CD4-positive, alpha-beta T cell treated with Interleukin-1 beta for 1 hour (primary cell): ENCODE measurements at places on chromosomes 12 and 14.

DNA sequence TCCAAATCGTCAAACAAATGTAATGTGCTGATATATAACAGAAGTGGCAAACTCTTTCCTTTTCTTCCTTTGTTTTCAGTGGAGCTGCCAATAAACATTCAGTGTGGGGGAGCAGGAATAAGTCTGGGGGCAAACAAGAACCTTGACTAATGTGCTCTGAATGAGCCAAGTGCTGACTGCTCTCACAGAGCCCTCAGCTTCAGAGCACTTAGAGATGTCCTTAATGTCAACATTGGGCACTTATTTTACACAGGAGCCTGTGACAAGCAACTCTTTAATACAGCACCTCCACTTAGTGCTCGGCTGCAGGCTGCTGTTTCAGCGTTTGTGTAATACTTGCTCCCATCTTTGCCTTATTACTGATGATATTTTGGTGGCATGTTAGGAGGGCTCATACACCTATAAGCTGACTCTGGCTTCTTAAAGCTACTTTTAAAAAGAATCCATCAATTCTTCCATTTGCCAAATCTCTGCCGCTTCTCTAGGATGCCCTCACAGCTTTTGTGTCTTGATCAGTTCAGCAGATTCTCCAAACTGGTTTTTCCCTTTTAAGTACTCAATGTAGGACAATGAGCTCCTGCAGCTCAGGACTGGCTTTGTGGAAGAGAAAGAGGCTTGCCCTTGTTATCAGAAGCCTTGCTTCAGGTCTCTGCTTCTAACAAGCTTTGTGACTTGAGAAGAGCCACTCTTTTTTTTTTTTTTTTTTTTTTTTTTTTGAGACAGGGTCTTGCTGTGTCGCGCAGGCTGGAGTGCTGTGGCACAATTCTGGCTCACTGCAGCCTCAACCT, 206.6 kb downstream of the MON2 start:
- DNase-seq, result no peak

- DNase-seq, result no peak
Measured at GRCh38 chr14:22276913-22277816, 311.9 kb downstream of the DAD1 start.

DNA sequence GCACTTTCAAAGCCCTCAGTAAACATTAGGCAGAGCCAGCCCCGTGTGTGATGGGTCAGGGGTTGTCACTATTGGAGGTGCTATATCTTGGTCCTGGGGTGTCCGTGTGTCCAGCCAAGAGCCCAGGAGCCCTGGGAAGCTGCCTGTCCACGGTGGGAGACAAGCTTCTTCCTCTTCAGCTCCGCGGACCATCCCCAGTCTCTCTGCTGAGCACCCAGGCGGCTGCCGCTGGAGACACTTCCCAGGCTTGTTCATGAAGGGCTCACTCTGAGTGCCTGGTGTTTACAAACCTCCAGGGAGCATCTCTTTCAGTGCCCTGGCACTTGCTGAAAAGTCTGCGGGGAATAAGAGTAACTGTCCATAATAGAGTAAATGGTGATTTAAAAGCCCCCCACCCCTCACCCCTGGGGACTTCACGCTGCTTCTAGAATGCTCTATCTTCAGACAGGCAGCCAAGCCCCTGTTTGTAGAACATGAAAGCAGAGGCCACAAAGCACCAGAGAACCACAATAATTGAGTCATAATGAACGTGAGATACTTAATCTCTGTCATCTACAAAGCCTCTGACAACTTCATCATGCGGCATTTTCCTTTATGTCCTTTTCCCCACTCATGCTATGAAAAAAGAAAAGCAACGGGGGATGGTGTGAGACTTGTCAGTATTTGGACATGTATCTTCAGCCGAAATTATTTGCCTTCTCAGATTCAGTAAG, 178.6 kb downstream of the TMEM132C start:
- DNase-seq, result no peak

DNA sequence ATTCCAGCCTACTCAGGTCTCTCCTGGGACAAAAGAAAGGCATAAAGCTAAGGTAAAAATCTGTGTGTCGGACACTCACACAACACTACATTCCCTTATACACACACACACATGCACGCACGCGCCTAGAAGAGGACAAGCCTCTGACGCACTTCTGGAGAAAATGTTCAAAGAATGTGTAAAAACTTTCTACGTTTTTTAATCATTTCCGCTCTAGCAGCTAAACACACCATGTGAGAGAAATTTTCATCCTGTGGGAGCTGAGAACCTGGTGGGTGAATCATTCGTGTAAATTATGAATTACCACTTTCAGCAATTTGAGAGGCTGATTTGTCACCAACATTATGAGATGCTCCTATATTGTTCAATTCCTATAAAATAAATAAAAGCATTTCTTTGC, 494.5 kb downstream of the TMEM132D start:
- DNase-seq, result no peak

GRCh38 chr14:29217813-29218450, 451.3 kb downstream of the FOXG1 start:
- no peak for DNase-seq

DNA sequence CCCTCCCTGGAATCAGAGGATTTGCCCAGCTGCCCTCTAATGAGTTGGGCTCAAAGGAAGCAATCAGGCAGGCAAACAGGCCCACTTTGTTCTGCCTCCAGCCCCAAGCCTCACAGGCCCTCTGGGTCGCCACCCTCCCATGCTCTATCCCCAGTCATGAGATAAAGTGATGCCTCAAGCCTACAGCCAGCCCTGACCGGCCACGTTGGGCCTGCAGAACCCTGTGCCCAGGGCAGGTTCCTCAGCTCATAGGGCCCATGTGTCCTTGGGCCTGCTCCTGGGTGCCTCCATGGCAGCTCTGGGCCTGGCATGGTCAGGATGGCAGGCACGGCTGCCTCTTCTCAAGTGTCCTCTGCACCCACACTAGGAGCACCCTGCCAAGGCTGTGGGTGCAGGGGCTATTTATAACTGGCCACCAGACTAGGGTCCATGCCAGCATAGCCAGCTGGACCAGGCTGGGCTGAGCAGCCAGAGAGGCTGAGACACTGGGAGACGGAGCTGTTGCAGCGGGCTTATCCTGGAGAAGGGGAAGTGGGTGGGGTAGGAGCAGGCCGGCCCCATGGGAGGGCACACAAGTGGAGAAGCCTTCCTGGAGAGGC, 20.2 kb downstream of the HDAC7 start:
- DNase-seq, result no peak

GRCh38 chr12:96226801-96227348, 32.7 kb downstream of the ELK3 start:
- no peak for DNase-seq

- no peak for DNase-seq
Measured at GRCh38 chr14:68894802-68895703, 84.0 kb downstream of the ACTN1 start.

DNA sequence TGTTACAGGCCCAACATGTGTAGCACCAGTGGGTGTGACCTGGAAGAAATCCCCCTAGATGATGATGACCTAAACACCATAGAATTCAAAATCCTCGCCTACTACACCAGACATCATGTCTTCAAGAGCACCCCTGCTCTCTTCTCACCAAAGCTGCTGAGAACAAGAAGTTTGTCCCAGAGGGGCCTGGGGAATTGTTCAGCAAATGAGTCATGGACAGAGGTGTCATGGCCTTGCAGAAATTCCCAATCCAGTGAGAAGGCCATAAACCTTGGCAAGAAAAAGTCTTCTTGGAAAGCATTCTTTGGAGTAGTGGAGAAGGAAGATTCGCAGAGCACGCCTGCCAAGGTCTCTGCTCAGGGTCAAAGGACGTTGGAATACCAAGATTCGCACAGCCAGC, 8.6 kb downstream of the BCL2L14 start:
- DNase-seq, result no peak

GRCh38 chr12:98893675-98894411, 248.8 kb downstream of the APAF1 start:
- no peak for DNase-seq

GRCh38 chr14:75307700-75308379, 29.2 kb downstream of the FOS start:
- peak; percentile 61 for DNase-seq

- no peak for DNase-seq
Measured at GRCh38 chr14:98889836-98890185, 382.2 kb downstream of the BCL11B start.

DNA sequence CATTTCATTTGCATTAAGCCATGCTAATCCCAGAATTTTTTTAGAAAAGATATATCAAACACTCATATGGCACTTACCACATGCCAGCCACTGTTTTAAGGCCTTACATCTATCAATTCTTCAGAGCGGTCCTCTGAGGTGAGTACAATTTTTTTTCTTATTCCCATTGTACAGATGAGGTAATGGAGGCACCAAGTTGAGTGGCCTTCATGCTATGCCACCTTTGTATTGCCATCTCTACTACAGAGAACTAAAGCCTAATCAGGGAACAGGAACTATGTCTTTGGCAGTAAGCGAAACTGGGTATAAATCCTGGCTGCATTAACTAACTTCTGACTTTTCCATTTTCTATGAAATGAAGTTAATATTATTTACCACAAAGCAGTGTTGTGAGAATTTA, 27.1 kb downstream of the SLC38A4 start:
- no peak for DNase-seq

DNA sequence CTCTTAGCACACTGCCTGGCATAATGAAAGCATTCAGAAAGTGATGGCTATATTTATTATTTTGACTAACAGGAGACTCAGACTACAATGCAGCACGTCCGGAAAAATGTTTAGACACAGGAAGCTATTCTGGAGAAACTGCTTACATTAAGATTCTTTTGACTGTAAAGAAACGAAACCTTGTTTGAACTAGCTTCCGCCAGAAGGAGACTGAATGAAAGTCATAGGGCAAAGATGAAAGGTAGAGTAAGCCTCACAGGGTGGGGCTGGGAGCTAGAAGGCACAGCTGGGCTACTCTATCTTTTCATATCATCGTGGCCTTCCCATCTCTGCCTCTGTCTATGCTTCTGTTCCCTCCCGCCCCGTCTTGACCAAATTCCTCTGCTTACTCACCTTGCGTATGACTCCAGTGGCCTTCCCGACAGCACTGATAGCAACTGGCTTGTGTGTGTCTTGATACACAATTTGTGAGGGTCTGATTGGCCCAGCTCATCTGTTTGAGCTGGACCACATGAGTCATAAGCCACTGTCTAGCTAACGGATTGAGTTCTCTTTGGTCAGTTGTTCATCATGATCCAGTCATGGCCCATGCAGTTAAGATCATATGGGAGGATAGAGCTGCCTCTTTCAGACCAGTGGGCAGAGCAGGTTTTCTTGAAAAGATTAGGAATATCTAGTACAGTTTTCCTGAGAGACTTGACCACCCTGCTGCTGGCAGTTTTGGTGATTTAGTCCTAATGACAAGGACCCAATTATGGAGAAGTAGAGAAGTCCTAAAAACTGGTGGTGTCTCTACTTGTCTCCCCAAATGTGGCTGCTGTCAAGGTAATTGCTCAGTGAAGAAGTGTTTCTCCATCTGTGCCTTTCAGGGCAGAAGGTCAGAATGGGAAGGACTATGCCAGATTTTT, 151.5 kb upstream of the SLC38A2 start:
- DNase-seq, result peak; percentile 56

DNA sequence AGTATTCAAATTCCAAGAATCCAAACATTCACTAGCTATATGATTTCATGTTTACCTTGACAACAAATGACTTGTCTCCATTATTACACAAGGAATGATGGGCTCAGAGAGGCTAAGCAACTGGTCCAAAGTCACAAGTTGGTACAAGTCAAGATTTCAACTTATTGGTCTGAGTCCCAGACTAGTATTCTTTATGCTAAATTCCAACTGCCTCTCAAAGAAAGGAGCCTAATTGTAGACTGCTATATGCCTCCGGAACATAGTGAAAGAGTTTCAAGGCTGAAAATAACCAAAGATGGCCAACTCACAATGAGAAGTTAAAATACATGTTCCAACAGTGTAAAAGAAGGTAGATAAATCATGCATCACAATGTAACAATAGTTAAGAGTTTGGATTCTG, 7.5 kb downstream of the BTG1 start:
- DNase-seq, result peak; percentile 29

DNA sequence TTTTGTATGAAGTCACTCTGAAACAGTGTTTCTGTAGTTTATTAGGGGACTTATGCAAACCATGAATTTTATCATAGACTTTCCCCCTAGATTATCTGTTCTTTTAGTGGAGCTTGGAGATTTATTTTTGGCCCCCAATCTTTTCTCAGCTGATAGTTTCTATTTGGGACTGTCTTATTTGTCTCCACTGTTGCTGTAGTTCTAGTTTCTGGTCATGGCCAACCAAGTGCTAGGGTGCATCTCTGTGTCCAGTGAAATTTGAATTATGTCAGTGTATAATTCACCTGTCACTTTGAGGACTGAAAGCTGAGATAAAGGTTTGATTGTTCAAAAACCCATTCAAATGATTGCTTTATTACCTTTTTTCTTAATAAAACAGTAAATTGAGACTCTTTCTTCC, 61.3 kb downstream of the KTN1 start:
- DNase-seq, result no peak

GRCh38 chr12:124216966-124217365, 77.9 kb upstream of the RFLNA start:
- no peak for DNase-seq

- no peak for DNase-seq
Measured at GRCh38 chr12:6507102-6507998, 13.4 kb downstream of the NCAPD2 start.

GRCh38 chr12:120324841-120325417, 2.6 kb downstream of the PLA2G1B start:
- DNase-seq, result no peak

- DNase-seq, result peak; percentile 55
Measured at GRCh38 chr12:57549909-57550640, at the start of gene KIF5A. Gene KIF5A, plus strand, starts transcription at chr12:57550044. Its CDS starts 228 bp downstream, at chr12:57550272.

GRCh38 chr14:50875359-50876070, 3.7 kb downstream of the ABHD12B start:
- peak; percentile 59 for DNase-seq

DNA sequence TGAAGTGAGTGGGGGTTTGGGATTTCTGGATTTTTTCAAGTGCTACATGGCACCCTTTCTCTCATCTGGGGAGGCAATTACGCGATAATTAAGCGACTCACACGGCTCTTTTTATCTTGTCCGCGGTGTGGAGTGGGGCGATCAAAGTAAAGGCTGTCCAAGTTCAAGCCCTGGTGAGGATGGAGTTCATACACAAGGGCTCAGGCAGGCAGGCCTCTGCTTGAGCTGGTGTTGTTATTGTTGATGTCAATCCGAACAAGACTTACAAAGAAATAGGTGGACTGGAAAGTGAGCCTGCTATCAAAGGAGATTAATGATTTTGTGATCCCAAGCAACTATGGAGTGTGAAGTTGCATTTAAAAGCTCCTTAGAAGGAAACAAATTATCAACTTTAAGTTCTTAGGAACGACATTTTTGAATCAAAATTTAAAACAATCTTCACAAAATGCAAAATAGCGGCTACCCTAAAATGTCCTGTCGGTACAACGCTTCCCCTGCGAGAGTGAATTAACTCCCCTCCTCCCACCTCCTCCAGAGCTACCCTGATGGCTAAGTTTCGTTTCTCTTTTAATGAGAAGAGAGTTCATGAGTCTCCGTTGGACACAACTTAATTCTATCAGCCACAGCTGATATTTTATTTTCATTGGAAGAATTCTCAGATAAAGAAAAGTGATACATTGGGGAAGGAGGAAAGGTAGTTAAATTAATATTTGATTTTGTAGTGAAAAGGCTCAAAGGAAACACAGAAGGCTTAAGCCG, 5.9 kb downstream of the FOXA1 start:
- no peak for DNase-seq
